Cortex of kidney (tissue), 1 donor: ENCODE measurements at places on chromosomes 2 and 18.

GRCh38 chr2:200469708-200470211 is 40.1 kb downstream of the KCTD18 start:
- DNase-seq = no peak

- DNase-seq = no peak
Measured at GRCh38 chr2:36193680-36194079, 161.9 kb upstream of the CRIM1 start.

DNA sequence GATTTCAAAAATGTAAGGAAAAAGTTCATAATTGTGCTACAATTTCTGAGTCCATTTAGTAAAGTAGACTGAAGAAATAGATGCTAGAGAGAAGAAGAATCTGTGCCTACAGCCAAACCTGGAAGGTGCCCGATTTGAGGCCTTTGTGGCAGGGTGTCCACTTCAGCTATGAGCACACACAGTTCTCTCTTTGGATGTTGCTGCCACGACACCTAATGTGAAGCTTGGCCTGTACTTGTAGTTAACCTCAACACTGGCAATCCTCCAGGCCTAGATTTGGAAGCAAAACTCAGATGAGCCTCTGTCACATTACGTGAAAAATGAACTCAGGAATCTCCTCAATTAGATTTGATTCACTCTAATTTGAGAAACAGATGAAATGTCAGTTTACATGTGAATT is 90.1 kb upstream of the LRP1B start:
- no peak for DNase-seq

- no peak for DNase-seq
Measured at GRCh38 chr2:3636586-3637310, 21.3 kb upstream of the ALLC start.
